Kidney epithelial cell (primary cell): ENCODE measurements at places on chromosomes 1 and 21. TPM values are rescaled to one million over a fixed set of nuclear protein-coding genes. Genes with fewer than 3 reads are reported as not detected.

GRCh38 chr1:9684801-9685200 lies 33.3 kb downstream of the PIK3CD start:
- DNase-seq: no peak

Gene FCAMR
- not detected in 2 replicates for total RNA-seq

DNA sequence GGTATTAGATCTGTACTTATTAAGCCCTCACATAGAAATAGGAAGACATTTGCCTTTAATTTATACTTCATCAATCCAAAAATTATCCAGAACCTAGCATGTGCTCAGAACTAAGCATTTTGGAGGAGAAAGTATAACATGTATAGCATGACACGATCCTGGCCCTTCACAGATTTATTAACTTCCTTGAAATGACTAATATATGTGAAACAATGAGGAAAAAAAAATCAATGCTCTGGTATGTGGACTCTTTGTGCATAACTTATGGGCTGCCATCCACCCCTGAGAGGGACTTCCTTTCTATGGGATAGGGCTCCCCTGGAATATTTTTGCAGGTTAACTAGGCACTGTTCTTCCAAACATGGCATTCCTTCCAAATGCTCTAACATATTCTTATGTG lies 36.6 kb downstream of the CCDC185 start:
- no peak for DNase-seq

DNA sequence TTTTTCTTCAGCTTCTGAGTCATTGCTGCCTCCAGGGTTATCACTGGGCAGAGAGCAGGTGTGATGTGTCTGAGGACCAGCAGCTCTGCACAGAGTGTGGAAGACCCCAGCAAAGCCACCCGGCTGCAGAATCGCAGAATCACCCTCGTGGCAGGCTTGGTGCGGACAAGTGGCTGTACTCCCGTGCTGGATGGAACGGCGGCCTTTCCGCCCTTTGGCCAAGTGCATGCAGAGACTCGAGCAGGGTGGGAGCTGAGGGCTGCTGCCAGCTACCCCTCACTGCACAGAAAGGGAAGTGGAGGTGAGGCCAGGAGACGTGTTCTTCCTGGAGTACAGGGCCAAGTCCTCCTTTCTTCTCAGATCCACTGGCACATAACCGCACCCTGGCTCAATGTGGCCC lies 162.5 kb downstream of the PCBP3 start:
- no peak for DNase-seq

- no peak for DNase-seq
Measured at GRCh38 chr1:27626031-27626935, 8.7 kb downstream of the FGR start.

DNA sequence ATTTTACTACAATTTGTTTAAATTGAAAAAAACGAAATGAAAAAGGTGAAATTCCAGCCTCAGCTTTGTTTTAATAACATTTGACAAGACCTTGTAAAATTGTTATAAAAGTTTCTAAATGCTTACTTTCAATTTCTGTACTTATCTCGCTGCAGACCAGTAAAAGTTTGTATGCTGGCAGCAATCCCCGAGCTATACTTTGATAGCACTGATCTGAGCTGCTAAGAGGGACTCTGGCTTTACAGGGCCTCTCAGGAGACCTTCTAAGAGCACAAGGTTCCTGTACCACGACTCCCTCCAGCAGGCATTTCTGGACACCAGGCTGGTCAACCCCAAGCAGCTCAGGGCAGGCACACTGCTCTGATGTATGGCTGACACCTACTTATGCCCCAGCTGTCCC lies 13.1 kb downstream of the STMN1 start:
- no peak for DNase-seq

Gene RGS8
- total RNA-seq: 0.04 TPM in 1 of 2 replicates, not detected in the other

Gene THBS3
- total RNA-seq: 51.5 and 58.1 TPM in 2 replicates

Gene SIM2
- total RNA-seq: 9.5 and 16.3 TPM in 2 replicates

- DNase-seq: no peak
Measured at GRCh38 chr1:40315795-40316594, 1.1 kb downstream of the COL9A2 start.

Gene SPRR2D
- total RNA-seq: 2.4 and 8.0 TPM in 2 replicates

GRCh38 chr1:156143765-156144489 lies 9.5 kb upstream of the SEMA4A start:
- no peak for DNase-seq

Gene ANKRD34A
- total RNA-seq: 0.46 TPM in 1 of 2 replicates, not detected in the other

GRCh38 chr1:32754317-32755097 lies 51.9 kb upstream of the SYNC start:
- no peak for DNase-seq
